Stimulated activated CD8-positive, alpha-beta memory T cell treated with anti-CD3 and anti-CD28 coated beads, Interleukin-15, amount 100 ng/mL, for 4 hours (primary cell): ENCODE measurements at places on chromosomes 11 and 22.

- peak; percentile 64 for DNase-seq
These were observed 1.7 kb upstream of the DDX6 start for GRCh38 chr11:118792570-118793124.

DNA sequence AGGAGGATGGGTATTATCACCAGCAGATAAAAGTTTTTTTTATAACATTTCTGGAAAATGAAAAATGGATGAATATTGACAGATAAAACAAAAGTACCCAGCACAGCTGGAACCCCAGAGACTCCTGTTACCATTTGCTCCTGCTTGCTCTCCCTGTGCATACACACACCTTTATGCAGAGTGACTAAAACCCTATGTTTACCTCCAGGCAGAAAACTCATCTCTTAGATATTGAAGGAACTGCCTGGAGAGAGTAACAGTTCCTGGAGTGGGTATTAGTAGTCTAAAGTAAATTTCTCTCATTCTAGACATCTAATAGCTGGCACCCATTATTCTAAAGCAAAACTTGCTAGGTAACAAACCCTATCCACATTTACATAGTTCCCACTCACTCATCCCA lies 38.0 kb downstream of the CYP2R1 start:
- no peak for DNase-seq

DNA sequence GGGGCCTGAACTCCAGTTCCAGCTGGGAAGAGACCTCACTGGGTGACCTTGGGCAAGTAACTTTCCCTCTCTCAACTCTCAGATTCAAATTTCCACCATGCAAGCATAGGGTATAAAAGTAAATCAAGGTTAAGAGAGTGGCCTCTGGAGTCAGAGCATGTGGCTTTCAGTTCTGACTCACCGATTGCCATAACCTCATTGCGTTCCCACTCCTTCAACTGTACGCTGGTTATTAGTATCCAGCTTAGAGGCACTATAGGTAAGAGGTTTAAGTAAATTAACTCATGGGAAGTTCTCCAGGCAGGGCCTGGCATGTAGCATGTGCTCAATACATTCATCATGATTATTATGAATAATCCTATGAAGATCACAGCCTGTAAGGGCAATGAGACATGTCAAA lies 88.3 kb downstream of the FBXO7 start:
- DNase-seq = no peak

- DNase-seq = no peak
These were observed 11.5 kb upstream of the NEAT1 start for GRCh38 chr11:65410936-65411680.

DNA sequence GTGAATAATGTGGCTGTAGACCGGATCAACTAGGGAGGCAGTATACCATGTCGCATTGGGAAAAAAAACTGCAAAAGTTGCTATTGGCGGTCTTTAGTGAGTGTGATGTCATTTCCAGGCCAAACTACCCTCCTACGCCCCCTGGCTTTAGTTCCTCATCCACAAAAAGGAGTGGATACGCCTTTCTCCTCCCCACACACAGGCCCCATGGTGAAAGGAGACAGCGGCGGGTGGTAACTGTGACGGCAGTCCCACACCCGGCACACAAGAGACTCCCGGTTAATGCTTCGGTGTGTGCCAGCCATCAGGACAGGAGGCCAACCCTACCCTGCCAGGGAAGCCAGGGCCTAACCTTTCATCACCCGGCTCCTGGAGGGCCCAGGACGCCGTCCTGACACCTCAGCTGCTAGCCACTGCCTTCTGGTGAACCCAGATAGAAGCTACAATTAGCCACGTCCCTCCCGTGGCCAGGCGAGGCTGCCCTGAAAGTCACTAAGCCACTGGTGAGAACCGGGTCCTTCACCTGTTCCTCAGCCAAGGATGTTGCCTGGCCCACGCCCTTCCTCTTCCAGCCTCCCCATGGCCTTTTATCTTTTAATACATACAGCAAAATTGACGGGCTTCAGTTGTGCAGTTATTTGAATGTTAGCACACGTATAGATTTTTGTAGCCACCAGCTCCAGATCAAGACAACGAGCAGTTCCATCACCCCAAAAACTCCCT lies 10.8 kb downstream of the TP53I11 start:
- no peak for DNase-seq

GRCh38 chr22:32720924-32721323 lies 80.6 kb upstream of the TIMP3 start:
- no peak for DNase-seq

- DNase-seq = no peak
These were observed 104.8 kb downstream of the NECTIN1 start for GRCh38 chr11:119624102-119624615.

DNA sequence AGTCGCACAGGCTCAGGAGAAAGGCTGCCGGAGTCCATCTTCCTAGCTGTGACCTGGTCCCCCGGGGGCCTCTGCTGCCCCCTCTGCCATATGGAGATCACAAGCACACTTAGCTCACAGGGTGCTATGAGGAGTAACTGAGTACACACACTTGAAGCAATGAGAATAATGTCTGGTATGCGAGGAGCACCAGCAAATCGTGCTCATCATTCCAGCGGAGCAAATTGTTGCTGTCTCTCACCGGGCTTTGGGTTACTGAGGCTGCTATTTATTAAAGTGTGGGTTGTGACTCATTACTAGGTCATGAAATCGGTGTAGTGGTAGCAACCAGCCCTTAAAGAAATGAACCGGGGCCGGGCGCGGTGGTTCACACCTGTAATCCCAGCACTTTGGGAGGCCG lies 48.1 kb upstream of the EIF3D start:
- no peak for DNase-seq

DNA sequence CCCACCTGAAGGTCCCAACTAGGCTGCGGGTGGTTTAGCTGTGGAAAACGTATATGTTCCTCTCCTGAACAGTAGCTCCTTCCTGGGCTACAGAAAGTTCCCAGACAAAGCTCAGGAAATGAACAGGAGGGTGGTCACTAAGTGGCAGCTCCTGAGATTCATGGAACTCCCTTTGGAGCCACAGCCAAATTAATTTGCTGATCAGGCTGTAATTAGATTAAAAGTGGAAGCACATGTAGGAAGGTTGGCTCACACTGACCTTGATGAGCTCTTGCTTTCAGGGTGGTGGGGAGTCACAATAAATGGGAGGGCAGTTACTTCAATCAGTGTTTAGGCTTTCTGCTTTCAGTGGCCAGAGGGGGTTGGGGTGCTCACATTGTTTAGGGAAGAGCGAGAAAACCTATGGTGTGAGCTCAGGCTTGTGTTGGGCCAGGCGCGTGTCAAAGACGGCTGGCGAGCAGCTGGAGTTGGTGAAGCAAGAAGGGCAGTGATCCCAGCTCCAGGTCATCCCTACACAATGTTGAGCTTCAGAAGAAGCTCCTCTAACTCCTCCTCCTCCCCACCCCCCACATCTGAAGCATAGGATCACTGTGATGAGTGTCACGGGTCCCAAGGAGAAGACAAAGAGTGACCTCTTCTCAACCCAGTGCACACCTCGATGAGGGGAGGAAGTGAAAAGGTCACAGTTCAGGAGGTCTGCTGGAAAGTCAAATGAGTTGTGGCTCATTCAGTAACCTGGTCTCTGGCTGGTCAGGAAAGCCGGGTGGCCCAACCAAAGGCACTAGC lies 42.5 kb downstream of the CLPB start:
- DNase-seq = no peak

DNA sequence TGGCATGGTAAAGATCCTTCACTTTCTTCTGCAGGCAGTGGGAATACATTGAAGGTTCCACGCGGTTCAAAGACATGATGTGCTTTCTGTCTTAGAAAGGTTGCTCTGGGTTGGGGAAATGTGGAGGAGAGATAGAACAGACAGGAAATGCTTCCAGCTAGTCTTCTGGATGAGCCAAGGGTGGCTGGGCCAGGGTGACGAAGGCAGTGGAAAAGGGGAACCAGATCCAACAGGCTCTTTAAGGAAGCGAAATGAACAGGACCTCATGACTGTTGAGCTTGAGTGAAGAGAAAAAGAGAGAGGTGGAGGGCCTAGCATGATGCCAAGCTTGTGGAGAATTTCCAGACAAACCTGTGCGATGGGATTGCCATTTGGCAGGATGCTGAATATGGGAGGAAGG lies 56.4 kb upstream of the LMO1 start:
- DNase-seq = no peak

DNA sequence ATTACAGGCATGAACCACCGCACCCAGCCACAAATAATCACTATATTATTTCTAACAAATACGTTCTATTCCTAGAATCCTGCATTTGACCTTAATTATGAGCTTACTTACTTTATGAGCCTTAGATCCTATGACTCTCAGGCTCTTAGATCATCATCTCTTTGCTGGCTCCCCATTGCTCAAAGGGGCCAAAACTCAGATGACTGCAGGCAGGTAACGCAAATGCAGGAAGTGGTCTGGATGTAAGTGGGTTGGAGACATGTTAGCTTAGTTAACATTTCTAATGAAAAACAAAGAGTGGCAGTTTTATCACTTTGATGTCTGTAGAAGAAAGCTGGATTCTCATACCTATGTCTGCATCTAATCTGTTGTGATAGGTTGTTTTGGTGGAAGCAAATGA lies 23.4 kb downstream of the CCDC81 start:
- DNase-seq = no peak

- no peak for DNase-seq
These were observed 41.5 kb downstream of the TRMU start for GRCh38 chr22:46376908-46377524.

- no peak for DNase-seq
These were observed 98.6 kb downstream of the KIF18A start for GRCh38 chr11:28009388-28009787.

DNA sequence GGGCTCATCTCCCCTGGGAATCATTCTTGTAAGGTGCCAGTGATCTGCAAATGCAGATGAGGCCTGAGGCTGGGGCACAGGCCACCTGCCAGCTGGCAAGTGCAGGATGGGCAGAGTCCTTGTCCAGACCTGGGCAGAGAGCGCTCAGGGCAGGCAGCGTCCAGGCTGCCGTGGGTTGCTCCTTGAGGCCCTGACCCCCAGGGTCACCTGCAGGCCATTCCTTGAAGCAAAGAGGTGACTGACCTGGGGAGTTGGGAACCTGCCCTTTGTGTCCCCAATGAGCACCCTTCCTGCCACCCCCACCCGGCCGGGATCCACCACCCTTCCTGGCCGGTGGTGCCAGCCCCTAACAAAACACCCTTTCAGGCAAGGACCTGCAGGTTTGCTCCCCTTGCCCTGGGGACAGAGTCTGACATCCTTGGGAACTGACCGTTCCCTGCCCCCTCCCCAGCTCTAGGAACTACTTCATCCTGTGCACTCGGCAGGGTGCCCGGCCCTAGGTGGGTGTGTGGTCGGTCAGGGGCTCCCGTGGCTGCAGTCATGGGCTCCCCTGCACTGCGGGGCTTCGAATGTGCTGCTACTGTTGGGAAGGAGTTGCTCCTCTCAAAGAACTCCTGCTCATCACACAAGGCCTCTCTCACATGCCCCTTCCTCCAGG lies 28.3 kb downstream of the DUSP8 start:
- DNase-seq = no peak

GRCh38 chr11:70483077-70483861 lies 84.9 kb downstream of the CTTN start:
- DNase-seq = no peak

DNA sequence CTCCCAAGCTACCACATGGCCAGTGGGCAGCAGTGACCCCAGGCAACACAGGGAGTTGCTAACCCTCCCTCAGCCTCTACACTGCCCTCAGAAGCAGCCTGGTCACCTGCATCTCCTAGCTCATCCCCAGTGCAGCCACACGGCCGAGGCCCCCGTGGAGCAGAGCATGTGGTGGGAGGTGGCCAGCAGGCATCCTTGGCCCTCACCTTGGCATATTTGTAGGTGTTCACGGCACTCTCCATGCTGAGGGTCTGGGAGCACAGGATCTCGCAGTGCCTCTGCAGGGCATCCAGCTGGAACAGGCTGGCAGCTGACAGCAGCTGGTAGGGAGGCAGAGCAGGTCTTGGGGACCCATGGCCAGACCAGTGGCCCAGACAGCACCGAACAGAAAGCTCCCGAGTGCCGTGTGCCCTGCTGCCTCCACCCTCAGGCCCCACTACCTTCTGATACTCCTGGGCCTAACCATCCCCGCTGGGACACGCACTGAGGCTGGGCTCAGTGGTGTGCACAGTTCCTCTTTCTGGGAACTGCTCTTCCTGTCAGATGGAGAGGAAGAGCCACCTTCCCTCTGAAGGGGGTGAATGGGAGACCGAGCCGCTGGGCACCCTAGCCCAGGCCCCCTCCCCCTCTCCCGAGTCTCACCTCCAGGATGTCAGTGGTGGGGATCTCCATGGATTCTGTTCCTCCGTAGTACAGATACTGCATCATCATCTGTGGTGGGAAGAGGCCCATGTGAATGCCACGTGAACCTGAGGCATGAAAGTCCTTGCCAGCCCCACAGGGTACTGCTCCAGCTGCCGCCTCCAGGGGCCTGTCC lies 48.8 kb downstream of the NAT10 start:
- DNase-seq = no peak

GRCh38 chr11:75536786-75537641 lies 11.3 kb upstream of the GDPD5 start:
- DNase-seq = peak; percentile 38
